ENCODE measurements at places on chromosomes 6 and 20. TPM values are rescaled to one million over a fixed set of nuclear protein-coding genes. Genes with fewer than 3 reads are reported as not detected.

The PNPLA1 gene
- not detected for total RNA-seq

DNA sequence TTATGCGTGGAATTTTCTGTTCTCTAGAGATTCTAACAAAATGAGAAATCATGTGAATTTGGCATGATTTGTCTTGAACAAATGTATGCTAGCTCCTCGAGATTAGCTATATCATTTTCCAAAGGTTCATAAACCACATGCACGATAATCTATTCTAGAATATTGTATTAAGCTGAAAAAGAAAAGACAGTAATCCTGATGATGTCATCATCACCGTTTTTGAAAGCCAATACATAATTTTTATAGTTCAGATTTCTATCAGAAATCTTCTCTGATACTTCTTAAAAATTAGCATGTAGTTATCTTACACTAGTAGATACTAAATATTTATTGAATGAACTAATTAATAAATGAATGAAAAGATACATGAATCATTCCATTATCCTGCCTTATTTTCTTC is 111.2 kb downstream of the HAO1 start:
- no peak for DNase-seq

The PLN gene
- total RNA-seq, result 0.13 TPM

The SLC22A23 gene
- total RNA-seq, result 8.0 TPM

- DNase-seq, result no peak
Observed at GRCh38 chr6:137224799-137225198, 5.6 kb upstream of the IFNGR1 start.

DNA sequence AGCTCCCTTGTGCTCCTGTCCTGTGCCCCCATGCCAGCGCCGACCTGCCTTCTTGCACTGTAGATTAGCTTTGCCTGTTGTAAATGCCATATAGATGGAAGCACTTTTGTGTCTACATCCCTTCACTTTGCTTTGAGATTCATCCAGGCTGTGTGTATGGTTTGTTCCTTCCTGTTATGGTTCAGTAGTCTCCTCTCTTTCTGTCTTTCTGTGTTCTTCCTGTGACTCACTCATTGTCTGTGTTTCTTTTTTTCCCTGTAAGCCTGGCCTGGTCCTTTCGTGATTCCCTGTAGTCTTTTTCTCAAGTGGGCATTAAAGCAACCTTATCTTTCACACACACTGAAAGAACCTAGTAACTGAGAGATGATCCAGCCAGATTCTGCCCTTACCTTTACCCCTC is 66.6 kb downstream of the JARID2 start:
- no peak for DNase-seq

DNA sequence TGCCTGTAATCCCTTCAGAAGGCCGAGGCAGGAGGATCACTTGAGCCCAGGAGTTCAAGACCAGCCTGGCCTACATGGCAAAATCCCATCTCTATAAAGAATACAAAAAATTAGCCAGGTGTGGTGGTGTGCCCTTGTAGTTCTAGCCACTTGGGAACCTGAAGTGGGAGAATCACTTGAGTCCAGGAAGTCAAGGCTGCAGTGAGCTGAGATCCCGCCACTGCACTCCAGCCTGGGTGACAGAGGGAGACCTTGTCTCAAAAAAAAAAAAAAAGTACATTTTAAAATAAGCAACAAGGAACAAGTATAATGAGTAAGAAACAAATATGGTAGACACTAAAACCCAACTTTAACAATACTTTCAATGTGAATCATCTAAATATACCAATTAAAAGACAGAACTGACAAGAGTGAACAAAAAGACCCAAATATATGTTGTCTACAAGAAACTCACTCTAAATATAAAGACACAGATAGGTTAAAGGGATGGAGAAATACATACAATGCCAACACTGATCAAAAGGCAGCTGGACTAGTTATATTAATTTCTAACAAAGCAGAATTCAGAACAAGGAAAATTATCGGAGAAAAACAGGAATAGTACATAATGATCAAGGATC is 37.7 kb downstream of the RANBP9 start:
- DNase-seq, result no peak
